Astrocyte of the spinal cord (primary cell): ENCODE measurements at places on chromosomes 16 and 17.

GRCh38 chr16:85407-85782 lies 7.4 kb downstream of the MPG start:
- no peak for DNase-seq

- DNase-seq = peak; percentile 57
Observed at GRCh38 chr16:49023050-49023449, 258.6 kb downstream of the CBLN1 start.

DNA sequence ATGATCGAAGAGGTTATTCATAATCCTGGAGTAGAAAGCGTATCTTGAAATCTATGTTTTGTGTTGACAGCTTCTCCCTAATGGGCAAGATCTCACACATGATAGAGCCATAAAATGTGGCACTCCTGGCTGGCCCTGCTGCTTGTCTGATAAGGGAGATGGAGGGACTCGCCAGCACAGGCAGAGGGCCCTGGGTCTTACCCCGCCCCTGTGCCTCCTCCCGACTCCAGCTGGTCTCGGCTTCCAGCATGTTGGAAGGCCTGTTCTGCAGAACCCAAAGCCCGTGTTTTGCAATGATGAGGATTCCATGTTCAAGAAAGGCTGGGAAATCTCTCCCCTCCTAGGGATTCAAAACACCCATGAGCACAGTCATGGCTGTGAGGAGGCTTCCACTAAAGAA lies 106.7 kb upstream of the SDK2 start:
- DNase-seq = no peak

- DNase-seq = peak; percentile 91
Observed at GRCh38 chr16:22188595-22189442, 17.3 kb upstream of the EEF2K start.

- peak; percentile 55 for DNase-seq
Observed at GRCh38 chr17:76383546-76384221, 725 bp upstream of the SPHK1 start.

DNA sequence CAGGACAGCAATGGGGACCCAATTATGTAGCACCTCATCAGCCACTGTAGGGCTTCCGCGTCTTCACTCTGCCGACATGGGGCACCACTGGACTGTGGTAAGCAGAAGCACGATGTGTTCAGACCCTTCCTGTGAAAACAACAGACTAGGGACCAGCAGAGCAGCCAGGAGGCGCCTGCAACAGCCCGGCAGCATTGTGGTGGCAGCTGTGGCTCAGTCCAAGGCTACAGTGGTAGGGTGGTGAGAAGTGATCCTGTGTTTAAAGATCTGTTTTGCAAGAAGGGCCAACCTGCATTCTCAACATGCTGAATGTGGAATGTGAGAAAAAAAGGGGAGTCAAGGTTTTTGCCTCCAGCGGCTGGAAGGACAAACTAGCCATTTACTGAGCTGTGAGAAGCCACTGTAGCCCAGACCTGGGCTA lies 80.8 kb downstream of the GAS7 start:
- DNase-seq = no peak

DNA sequence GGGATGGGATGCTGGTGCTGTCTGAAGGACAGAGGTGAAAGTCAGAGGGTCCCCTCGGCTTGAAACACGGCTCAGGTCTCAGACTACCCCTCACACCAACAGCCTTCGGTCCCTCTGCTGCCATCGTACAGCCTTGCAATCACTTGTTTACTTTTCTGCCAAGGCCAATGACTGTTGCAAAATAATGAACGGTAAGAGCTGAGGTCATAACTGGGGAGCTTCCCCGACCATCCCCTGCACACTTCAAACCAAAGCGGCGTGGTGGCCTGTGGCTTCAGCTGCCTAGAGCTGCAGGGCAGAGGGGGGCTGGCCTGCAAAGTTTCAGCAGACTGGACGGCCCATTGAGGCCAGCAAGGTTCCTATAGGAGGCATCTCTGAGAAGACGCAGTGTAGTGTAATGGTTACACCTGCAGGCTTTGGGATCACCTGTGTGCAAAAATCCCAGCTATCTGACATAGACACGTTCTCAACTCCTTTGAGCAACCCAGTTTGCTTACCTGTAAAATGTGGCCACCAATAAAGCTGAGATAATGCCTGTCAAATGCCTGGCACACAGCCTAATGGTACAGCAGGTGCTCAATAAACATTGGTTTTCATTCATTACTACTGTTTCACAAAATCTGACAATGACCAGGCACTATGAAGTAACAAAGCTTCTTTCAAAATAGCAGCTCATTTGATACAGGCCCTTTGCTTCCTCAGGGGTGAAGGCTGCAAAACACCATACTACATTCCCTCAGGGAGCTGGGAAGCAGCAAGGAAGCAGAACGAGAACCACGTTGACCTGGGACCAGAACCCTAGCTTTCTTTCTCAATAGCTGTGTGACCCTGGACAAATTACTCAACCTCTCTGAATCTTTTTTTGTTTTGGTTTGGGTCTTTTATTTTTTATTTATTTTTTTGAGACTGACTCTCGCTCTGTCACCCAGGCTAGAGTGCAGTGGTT lies 5.0 kb downstream of the PAM16 start:
- DNase-seq = no peak

GRCh38 chr16:2710711-2711231 lies 9.3 kb downstream of the PRSS27 start:
- DNase-seq = no peak

GRCh38 chr16:22312897-22313781 lies 15.9 kb downstream of the POLR3E start:
- DNase-seq = no peak

GRCh38 chr17:80586846-80587228 lies 42.2 kb downstream of the RPTOR start:
- DNase-seq = peak; percentile 79

GRCh38 chr17:62064029-62064790 lies 868 bp downstream of the MED13 start:
- DNase-seq = peak; percentile 43

GRCh38 chr17:58693208-58693607 lies 806 bp downstream of the RAD51C start:
- peak; percentile 15 for DNase-seq

DNA sequence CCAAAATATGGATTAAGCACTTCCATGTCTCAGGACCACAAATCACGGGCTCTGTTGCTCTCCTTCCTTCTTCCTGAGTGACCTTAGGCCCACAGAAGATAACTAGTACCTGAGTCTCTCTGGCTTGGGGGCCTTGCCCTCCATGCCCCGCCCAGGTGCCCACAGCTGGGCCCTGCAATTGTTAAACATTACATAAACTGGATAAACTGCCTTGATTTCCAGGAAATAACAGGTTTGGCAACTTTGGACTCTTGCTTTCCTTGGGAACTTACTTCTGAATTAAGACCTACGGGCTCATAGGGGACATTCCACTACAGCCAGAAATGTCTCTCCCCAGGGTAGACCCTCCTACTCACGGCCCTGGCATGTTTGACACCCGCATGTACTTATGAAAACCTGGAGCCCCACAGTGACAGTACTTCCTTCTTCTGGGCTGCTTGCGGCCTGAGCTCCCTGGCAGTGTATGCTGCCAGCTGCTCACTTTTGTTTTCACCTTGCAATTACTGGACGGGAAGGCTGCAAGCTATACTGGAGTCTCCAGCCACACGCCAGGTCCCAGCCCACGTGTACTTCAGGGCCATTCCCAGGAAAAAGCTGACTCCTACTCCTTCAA lies 2.3 kb upstream of the UBALD2 start:
- no peak for DNase-seq

DNA sequence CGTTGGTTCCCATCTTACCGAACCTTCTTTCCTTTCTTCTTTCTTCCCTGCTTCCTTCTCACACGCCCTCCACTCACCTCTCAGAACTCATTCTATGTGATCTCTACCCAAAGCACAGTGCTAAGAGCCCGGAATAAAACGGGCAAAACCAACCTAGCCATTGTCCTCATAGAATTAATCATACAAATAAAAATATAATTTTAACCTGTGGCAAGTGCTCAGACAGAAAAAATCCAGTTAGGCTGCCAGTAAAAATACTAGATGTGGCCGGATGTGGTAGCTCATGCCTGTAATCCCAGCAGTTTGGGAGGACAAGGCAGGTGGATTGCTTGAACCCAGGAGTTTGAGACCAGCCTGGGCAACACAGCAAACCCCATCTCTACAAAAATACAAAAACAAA lies 27.0 kb downstream of the BMERB1 start:
- DNase-seq = peak; percentile 18

GRCh38 chr17:2178798-2179501 lies 124.0 kb downstream of the HIC1 start:
- no peak for DNase-seq

DNA sequence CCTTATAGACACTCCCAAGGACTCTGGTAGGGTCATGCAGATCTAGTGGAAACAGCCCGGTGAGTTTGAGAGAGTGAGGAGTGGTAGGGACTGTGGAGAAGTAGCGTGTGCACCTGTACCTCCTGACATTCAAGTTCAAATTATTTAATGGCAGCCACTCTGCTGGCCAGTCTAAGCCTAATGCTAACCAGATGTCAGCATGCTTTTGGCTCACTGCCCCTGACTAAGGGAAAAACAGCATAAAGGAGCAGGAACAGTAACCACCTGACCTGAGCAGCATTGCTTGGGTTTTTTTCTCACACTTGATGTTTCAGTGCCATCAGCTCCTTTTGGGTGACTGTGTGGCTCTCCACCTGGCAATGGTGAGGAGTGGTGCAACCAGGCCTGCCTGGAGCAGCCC lies 23.8 kb upstream of the SLC12A3 start:
- peak; percentile 61 for DNase-seq

DNA sequence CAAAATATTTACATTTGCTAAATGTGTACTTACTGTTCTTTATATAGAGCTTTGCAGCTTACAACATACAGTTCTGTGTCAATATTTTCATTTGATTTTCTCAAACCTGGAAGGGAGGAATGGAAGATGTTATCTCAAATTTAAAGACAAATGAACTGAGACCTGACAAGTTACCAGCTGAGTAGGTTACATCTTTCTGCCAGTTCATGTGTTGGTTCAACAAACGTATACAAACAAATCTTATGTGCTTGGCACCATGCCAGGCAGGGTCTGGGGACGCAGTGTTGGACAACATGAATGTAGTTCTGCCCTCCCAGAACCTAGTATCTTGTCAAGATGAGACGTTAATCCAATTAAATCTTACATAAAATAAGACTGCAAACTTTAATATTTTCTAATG lies 507.5 kb upstream of the HSBP1 start:
- no peak for DNase-seq

- DNase-seq = no peak
Observed at GRCh38 chr16:26795184-26795583, 271.5 kb upstream of the C16orf82 start.

- DNase-seq = no peak
Observed at GRCh38 chr17:81246679-81247338, 7.7 kb downstream of the NDUFAF8 start.

DNA sequence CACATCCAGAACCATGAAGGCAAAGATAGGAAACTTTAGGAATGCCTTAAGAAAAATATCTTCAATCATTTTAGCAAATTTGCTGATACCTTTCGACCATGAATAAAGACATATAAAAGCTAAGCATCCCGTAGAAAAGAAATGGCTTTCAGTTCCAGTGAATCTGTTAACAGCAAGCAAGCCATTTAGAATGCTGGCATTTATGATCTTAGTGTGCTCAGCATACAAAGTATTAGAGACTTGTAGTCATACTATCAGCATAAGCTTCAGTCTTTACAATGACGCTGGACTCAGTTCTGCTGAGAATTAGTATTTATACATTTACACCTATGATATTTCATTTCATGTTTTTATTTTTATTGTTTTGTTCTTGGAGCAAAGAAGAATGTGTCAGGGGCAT lies 38.7 kb downstream of the VAT1L start:
- DNase-seq = no peak

DNA sequence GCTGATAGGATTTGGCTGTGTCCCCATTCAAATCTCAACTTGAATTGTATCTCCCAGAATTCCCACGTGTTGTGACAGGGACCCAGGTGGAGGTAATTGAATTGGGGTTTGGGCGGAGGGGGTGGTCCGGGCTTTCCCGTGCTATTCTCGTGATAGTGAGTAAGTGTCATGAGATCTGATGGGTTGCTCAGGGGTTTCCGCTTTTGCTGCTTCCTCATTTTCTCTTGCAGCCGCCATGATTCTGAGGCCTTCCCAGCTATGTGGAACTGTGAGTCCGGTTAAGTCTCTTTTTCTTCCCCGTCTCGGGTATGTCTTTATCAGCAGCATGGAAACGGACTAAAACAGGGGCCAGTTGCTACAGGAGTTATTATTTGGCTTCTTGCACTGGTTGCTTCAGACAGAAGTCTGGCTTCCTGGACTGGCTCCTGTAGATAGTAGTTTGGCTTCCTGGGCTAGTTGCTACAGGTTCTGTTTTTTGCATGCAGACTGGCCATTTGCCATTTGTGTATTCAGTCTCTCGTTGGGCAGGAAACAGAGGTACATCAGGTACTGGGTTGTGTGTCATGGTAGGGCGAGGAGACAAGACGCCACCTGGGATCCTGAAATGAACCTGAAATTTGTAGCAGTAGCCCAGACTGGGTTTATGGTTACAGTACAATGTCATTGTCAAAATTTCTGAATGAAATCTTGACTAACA lies 32.6 kb downstream of the CNTNAP4 start:
- DNase-seq = no peak

GRCh38 chr17:55416000-55416399 lies 5.6 kb downstream of the MMD start:
- no peak for DNase-seq

- DNase-seq = no peak
Observed at GRCh38 chr16:66324815-66325515, 41.5 kb upstream of the CDH5 start.

- DNase-seq = no peak
Observed at GRCh38 chr17:15012351-15012980, 252.7 kb downstream of the PMP22 start.

DNA sequence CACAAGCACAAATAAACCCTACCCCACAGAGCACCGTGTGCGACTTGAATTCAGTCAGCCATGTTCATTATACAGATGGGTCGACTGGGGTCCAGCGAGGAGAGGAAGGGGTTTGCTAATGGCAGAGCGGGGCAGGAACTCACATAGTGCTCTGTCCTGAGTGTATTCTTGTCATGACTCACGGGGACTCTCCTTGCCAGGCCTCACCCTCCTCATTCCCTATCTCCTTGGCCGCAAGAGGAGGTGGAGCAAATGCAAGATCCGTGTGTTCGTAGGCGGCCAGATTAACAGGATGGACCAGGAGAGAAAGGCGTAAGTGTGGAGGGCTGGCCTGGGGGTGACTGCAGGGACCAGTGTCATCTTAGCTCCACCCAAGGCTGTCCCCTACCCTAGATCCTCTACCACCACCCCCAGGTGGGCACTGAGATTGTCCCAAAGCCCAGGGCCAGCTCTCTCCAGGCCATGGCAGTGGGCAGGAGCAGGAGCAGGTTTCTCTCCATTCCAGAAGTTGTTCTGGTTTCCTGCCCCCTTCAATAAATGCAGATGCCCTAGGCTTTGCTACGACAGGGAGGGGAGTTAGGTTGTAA lies 29.4 kb downstream of the SLC12A3 start:
- no peak for DNase-seq

DNA sequence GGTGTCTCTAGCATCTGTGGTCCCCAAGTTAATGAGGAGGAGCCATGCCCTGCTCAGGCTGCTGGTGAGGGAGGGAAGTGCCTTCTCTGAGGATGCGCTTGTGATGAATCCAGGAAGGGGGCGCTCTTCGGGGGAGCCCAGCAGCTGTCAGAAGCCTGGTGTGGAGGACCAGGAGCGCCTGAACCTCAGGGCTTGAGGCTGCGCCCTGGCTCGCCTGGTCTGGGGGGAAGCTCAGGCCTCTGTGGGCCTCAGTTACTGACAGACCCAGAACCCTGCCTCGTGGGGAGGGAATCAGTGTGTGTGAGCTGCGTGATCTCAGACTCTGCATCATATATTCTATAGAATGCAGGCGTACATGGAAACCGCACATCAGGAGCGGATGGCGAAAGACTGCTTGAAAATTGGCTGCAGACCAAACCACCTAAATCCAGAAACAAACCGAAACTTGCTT lies 126.1 kb downstream of the SEC14L1 start:
- DNase-seq = no peak

- DNase-seq = no peak
Observed at GRCh38 chr16:23679986-23680336, 1.3 kb downstream of the PLK1 start.
